Hematopoietic multipotent progenitor cell treated with erythropoietin and hydrocortisone succinate and interleukin-3 and kit ligand, for 15 days (in vitro differentiated cells): ENCODE measurements at places on chromosomes 11 and 22.

GRCh38 chr22:44186737-44187136 lies 6.0 kb downstream of the PARVG start:
- DNase-seq = no peak

DNA sequence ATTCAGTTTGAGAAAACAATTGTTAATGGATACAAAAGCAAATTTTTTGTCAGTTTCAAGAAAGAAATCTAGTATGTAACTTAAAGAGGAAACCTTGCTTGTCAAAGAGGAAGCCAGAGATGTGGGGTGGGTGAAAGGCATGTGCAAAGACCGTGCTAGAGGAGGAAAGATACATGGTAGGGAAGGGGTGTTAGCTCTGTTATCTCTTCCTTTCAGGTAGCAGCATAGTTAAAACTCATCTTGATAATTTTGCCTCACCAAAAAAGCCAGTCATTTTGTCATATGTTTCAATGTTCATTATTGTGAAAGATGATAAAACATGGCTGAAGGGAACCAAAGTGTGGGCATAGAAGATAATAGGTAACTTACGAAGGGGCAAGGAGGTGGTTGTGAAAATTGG lies 2.6 kb upstream of the MS4A2 start:
- DNase-seq = no peak

- no peak for DNase-seq
Observed at GRCh38 chr11:18479063-18479462, 23.4 kb downstream of the LDHAL6A start.

- no peak for DNase-seq
Observed at GRCh38 chr11:26839911-26840698, 118.2 kb upstream of the SLC5A12 start.

GRCh38 chr11:12809864-12810567 lies 135.8 kb downstream of the TEAD1 start:
- no peak for DNase-seq

DNA sequence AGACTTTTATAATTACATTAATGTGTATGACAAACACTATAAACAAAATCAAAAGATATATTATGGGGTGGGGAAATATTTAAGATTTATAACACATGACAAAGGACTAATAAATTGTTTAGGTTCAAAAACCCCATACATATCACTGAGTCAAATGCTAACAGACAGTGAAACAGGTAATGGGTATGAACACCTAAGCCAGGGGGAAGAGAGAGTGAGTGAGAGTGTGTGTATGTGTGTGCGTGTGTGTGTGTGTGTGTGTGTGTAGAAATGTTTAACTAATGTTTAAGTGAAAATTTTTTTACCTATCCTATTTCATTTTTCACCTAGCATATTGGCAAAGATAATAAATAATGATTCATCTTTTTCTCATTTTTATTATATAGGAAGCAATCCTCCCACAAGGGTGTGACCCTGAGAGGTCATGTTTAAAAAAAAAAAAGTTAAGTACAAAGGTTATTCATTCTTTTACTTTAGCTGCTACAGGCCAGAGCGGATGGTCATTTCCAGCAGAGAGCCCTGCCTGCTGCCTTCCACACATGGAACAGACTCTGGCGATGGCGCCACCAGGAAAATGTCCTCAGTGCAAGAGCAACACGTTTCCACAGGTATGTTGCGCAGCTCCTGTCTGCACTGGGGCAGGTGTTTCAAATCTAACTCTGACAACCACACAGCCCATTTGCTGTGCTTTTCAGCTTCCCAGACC lies 72.9 kb downstream of the PISD start:
- no peak for DNase-seq

GRCh38 chr11:65954771-65955170 lies 6.8 kb upstream of the SART1 start:
- DNase-seq = no peak

DNA sequence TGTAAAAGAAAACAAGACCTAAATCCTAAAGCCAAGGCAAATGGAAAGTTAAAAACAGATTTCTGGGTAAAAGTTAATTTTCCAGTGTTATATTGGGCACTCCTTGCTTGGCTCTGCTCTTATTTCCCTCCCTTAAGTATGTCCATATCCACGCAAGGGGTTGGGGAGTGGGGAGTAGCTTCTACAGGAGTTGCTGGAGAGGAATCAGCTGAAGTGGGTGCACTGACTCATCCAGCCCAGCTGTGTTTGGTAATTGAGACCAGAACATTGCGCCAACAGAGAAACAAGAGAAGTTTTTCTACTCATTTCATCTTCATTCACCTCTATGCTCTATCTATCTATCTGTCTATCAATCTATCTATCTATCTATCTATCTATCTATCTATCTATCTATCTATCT lies 298.4 kb upstream of the PDGFD start:
- no peak for DNase-seq

GRCh38 chr22:32416556-32417085 lies 4.6 kb upstream of the RTCB start:
- no peak for DNase-seq

DNA sequence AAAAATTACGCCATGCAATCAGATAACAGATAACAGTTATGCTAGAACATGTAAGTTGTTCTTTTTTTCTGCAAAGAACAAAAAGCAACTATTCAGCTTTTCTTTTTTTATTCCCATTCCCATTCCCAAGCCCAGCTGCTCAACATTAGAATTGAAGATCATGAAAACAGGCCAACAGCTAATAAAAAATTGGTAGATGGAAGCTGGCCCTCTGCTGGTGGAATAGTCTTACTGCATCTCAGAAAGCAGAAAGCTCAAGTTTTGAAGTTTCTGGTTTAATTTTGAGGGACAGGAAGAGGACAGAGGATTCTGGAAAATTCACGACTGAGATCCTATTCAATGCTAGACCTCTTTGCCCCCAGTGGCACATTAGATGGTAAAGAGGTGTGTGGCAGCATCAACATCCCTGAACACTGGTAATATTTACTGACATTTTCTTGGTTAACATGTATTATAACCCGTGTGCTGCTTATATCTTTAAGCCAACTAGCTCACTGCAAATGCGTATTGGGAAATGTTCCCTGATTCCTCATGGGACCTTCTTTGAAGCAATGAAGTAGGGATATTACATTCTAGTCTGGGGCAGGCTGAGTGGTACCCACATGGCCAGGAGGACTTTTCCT lies 591.2 kb downstream of the OPCML start:
- peak; percentile 5 for DNase-seq

GRCh38 chr22:23137905-23138561 lies 3.8 kb downstream of the RSPH14 start:
- DNase-seq = no peak
